Keratinocyte (primary cell): ENCODE measurements at places on chromosomes 6 and 20.

DNA sequence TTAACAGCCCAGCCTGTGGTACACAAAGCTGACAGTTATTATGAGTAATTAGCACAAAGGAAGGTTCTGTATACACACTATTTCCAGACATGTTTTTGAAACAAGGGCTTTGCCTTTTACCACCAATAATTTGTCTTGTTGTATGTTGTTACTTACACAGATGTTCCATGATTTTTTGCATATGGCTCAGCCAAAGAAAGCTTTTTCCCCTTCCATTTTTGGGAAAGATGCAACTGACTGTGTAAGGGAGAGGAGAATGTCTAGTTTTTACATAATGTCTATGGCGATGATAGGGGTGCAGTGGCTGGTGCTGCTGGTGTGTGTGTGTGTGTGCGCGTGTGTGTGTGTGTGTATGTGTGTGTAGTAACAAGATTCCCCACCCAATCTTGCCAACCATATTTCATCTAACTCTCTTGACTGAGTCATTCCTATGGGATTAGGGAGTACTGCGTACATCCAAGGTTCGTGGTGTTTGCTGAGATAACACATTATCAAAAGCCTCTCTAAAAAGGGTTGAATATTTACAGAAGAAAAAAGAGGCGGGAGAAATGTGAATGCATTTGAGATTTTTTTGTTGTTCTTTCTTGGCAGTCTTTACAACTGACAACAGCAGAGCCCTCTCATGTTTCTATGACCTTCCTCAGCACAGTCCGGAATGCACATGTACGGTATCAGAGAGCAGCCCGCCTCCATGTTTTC is 192.2 kb downstream of the GMPR start:
- no peak for DNase-seq

- DNase-seq: no peak
Measured at GRCh38 chr20:53428996-53429395, 164.6 kb downstream of the ZNF217 start.

DNA sequence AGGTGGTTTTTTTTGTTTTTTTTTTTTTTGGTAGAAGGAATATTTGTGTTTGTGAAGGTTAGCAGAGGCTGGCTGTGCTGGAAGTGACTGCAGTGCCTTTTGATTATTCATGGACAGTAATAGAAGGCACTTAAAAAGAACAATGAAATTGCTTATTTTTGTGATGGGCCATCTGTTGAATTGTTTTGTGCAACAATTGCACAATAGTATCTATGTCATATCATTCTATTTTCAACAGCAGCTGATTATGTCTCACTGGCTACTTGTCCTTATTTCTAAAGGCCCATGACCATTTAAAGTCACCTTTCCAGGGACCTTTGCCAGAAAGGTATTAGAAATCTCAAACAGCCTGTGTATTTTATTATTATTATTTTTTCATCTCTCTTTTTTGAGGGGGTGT is 70.6 kb downstream of the AFG1L start:
- no peak for DNase-seq

GRCh38 chr20:46334303-46334904 is 26.1 kb upstream of the CDH22 start:
- DNase-seq: no peak

DNA sequence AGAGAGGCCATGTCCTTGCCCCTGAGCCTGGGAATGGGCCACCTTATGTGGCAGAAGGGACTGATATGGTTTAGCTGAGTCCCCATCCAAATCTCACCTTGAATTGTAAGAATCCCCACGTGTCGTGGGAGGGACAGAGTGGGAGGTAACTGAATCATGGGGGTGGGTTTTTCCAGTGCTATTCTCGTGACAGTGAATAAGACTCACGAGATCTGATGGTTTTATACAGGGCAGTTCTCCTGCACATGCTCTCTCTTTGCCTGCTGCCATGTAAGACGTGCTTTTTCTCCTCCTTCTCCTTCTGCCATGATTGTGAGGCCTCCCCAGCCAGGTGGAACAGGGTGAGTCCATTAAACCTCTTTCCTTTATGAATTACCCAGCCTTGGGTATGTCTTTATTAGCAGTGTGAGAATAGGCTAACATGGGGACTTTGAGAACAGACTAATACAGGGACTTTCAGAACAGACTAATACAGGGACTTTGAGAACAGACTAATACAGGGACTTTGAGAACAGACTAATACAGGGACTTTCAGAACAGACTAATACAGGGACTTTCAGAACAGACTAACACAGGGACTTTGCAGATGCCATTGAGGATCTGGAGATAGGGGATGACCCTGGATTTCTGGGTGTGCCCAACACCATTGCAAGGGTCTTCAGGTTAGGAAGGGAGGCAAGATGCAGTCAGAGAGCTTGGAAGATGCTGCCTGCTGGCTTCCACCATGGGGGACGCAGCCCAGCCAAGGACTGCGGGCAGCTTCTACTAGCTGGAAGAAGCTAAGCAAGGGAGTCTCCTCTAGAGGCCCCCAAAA is 86.9 kb downstream of the RAMACL start:
- DNase-seq: no peak

- no peak for DNase-seq
Measured at GRCh38 chr6:12009180-12009685, 2.9 kb upstream of the HIVEP1 start.

DNA sequence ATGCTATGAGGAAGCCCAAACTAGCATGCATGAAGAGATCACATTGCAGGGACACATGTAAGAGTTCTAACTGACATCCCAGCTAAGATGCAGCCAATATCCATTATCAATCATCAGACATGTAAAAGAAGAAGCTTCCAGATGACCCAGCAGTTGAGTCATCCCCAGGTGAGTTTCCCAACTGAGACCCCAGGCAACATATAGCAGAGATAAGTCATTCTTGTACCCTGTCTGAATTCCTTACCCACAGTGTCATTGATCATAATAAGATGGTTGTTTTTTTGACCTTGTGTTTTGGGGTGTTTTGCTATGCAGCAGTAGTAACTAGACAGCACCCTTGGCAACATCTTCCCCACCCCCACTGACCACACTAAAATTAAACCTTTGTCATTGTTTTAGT is 18.9 kb downstream of the SIRPD start:
- DNase-seq: peak; percentile 66

- DNase-seq: no peak
Measured at GRCh38 chr6:131159578-131159977, 24.3 kb downstream of the AKAP7 start.

GRCh38 chr6:30871592-30872183 is 12.6 kb upstream of the DDR1 start:
- DNase-seq: no peak

GRCh38 chr20:45368221-45368980 is 5.4 kb downstream of the SYS1 start:
- DNase-seq: no peak

GRCh38 chr6:1708122-1708521 is 98.4 kb downstream of the FOXC1 start:
- DNase-seq: no peak

GRCh38 chr20:5642155-5642981 is 107.8 kb upstream of the SHLD1 start:
- no peak for DNase-seq

DNA sequence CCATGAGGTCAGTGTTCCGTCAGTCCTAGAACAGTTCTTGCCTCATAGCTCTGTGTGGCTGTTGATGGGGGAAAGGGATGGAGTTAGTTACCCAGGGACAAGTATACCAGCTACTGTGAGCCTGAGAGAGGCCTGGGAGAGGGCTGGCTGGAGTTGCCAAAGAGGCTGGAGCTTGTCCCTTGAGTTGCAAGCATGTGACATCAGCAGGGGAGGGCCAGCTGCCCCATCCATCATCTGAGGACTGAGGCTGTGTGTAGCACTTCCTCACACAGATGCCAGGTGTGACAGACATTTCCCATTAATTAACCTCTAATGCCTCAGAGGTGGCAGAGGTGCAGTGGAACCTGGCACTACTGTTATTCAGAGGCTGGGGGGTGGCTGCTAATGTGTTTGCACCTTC is 131.6 kb downstream of the PHACTR3 start:
- no peak for DNase-seq

GRCh38 chr20:24897974-24898373 is 51.1 kb upstream of the CST7 start:
- DNase-seq: no peak
